OCI-M1 (cell line): ENCODE measurements at places on chromosomes 6 and 20.
A peak's percentile ranks its signal among the peaks of the same experiment; 100 is the strongest.

GRCh38 chr6:89974834-89975233 lies 80.6 kb downstream of the GJA10 start:
- no peak for DNase-seq

DNA sequence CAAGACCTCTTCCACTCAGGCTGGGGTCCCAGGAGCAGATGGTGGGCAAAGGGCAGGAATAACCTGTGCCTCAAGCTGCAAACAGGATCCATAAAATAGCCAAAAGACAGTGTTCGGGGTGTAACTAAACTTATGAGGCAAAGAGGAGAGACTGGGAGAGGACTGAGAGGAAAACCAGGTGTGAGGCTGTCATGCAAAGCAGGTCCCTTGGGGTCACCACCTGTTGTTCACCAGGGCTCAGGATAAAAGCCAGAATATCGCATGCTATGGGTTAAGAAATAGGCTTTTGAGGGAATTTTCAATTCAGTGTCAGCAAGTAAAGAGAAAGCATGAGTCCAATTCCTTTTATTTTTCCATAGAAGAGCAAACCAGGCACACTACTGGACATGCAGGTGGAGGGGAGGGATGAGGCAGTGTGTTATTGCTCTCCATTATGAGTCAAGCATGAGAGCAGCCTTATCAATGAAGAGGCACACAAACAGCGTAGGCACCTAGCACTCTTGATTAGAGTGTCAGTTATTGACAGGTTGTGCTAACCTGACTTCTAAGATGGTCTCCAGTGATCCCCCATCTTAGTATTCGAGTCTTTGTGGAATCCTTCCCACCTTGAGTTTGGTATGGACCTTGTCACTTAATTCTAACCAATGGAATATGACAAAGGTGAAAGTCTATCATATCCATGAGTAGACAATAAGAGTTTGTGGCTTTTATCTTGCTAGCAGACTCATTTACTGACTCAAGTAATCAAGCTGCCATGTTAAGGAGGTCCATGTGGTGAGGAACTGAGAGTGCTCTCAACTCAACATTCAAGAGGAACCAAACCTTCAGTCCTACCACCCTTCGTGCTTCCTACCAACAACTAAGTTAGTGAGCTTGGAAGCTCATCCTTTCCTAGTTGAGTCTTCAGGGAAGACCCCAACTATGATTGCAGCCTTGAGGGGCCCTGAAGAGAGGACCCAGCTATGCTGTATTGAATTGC lies 18.8 kb downstream of the HLA-E start:
- no peak for DNase-seq

DNA sequence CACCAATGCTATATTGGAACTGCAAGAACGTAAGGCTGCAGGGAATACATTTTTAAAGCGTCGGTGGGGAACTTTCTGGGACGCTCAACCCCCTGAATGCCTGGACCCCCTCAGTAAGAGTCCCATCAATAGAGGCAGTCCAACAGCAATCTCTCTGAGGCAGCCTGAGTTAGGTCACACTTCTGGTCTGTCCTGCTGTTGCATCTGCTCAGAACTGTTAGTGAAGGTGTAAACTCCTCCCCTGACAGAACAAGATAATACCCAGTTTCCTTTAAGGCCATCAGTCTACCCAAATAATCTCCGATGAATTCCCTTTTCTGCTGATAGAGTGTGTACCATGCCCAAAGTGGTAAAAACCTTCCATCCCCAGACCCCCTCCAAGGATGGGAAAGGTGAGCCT lies 1.1 kb upstream of the RNGTT start:
- DNase-seq, result no peak

DNA sequence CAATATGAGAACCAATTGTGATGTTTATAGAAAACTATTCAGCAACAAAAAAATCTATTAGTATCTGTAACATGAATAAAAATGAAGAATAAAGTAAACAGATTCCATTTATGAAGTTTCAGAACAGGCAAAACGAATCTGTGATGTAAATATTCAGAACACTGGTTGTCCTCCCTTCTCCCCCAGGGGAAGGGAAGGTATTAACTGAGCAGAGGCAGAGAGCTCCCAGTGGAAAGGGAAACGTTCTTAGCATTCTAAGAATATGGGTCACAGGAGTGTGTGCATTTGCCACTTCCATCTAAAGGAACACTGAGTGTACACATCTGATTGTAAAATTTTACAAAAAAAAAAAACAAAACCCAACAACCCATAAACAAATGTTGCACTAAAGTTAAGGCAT lies 23.1 kb downstream of the SPAG4 start:
- DNase-seq, result no peak

DNA sequence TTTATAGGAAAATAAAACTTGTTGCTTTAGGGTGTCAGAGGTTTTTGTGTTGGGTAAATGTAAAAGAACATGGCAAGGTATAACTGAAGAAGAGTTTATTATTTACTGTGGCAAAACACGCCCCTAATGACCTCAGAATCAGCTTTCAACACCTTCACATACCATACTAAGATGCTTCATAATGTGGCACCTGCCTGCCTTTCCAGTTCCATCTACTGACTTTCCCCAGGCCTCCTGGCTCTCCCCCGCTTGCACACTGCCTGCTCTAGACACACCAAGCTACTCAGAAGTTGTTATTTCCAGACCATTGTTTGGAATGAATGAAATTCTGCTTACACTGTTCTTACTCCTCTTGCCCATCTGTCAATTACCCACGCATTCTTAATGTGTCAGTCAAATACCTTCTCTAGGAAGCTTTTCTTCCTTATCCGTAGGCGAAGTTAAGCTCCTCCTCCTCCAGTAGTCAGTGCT lies 1.8 kb downstream of the TIAM2 start:
- DNase-seq, result no peak

DNA sequence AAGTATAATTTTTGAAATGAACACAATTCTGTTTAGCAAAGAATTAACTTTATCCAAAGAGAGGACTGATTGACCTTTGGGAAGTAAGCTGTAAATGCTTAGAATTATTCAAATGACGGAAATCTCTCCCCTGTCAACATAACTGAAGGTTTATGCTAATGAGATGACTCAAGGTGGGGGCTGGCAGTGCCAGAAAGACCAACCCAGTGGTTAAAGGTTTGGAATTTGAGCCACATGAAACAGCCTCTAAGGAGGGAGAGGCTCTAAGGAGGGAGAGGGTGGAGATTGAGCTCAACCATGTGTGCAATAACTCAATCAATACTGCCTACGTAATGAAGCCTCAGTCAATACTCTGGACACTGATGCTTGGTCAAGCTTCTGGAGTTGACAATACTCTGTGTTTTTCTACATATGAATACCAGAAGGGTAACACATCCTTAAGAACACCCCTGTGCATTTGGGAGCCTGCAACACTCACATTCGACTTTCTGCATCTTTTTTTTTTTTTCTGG lies 123.4 kb upstream of the TENT5A start:
- no peak for DNase-seq

- no peak for DNase-seq
Measured at GRCh38 chr20:63923651-63924050, 28.7 kb downstream of the DNAJC5 start.

- peak; percentile 42 for DNase-seq
Measured at GRCh38 chr20:36792422-36792821, 18.9 kb upstream of the DSN1 start.

DNA sequence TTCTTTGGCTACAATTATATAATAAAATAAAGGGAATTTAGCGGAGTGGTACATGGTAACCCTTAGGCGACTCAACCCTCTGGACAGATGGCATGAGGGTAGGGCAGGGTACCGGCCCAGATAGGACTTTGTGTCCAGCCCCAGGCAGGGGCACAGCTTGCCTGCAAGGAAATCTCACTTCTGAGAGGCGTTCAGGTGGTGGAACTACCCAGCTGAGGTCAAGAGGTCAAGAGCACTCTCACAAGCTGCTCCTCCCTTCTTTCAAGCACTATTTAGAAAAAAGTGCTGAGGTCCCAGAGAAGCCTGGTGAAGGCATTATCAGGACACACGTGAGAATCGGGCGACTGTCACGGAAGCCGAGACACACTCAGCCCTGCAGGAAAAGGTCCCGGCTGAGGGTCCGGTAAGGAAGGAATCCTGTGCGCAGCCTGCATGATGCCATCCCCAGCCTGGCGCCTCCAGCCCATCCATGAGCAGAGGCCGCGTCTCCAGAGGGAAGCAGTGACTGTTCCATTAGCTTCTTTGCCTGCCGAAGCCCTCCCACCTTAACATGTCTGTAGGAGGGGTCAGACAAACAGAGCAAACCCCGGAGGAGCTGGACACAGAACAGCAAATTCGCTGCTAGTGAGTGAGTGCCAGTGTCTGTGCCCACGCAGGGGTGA lies 54.8 kb downstream of the WDR27 start:
- no peak for DNase-seq

DNA sequence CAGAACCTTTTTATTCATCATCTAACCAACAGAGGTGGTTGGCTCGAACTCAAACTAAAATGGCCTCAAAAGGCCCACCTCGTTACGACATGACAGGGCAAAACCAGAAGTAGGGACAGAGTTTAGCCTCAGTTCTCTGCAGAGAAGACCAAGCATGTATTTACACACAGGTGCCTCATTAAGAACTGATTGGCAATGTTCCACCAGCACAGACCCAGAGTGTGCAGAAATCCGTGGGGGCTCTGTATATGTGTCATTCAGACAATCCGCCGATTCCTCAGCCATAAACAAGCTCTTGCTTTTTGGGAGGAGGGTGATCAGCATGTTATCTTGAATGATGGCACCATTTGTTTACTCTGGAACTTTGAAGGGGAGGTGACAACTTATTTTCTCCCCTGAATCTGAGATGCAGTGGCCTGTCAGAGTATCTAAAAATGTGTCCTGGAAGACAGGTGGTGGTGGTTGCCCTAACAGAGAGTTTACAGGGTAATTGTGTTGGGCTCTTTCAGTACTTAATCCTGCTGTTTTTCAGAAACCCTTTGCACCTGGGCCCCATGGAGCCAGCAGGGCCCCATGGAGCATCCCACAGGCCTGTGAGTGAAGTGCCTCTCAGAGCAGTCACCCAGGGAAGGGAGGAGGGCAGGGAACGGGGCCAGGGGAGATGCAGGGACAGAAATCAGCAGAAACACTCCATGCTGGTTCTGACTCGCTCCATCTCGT lies 29.1 kb upstream of the C20orf203 start:
- no peak for DNase-seq

GRCh38 chr20:63840405-63840828 lies 9.4 kb upstream of the ZBTB46 start:
- DNase-seq, result no peak

DNA sequence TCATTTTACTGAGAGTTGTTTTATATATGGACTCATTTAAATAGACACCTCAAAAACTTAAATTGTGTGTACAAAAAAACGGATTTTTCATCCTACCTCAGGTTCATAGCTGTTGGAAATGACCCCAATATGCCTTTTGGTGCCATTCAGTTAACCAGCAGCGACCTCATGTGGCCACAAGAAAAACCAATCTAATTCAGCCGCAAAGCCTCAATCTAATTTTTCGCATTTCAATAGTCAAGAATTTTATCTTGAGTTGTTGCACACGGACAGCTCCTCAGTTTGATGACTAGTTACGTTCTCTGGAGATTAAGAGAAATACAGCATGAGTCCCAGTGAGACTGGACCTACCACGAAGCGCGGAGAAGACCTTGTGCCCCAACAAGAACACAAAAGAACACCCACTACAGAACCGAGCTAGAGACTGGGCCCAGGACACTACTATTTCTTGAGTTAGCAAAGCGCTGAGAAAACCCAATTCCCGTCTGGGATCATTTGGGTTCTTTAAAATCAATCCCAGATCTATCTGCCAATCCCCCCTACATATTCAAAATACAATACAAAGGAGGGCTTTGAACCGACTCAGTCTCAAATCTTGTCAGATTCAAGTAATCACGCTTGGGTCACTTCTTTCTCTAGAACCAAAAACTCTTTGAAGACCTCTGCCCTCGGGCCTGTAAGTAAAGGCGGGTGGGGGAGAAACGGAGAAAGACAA lies 1.1 kb downstream of the TCP11 start:
- DNase-seq, result peak; percentile 84

DNA sequence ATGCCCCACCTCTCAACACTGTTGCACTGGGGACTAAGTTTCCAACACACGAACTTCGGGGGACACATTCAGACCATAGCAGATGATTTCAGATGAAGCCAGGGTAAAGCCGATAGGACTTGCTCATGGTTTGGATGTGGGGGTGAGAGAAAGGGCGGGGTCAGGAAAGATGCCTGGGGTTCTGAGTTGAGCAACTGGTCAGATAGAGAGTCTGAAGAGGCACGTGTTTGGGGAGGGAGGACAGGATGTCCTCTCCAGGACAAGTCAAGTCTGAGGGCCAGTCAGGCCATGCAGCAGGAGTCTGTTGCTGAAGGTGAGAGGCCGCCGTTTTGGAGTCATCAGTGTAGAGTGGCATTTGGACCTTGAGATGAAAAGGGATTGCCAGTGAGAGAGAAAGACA lies 197.9 kb upstream of the SNX9 start:
- DNase-seq, result no peak

GRCh38 chr6:95288251-95288650 lies 289.1 kb upstream of the MANEA start:
- no peak for DNase-seq

DNA sequence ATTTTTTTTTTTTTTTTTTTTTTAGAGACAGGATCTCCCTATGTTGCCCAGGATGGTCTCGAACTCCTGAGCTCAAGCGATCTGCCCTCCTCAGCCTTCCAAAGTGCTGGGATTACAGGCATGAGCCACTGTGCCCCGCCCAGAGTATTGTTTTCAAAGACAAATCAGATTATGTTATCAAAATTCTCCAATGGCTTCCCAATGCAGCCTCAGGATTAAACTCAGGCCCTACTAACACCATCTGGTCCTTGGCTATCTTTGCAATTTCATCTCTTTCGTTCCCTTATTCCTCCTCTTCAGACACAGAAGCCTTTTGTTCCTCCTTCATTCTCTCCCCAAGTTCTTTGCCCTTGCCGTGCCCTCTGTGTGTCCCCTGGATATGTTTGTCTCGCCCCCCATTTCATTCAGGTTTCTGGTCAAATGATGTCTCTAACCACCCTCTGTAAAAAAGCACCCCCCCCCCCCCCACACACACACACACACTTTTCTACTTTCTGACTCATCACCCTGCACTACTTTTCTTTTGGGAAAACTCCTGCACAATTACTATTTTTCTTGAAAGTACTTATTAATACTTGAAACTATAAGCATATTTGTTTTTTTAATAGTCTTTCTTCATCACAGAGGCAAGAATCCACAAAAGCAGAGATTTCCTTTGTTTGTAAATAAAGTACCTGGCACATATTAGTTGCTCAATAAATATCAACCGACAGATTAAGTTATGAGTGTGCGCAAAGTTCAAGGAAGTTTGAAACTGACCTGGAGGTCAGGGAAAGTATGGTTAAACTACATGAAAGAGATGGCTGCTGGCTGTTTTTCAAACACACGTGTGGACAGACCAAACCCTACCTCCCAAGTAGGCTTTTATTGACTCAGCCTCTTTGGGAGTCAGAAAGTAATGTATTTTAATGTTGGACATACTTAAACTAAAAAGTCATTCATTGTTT lies 16.7 kb downstream of the BTN1A1 start:
- no peak for DNase-seq

- DNase-seq, result no peak
Measured at GRCh38 chr20:63425846-63426485, 46.5 kb downstream of the KCNQ2 start.

- DNase-seq, result no peak
Measured at GRCh38 chr6:115882174-115882573, 178.5 kb downstream of the FRK start.

GRCh38 chr6:30071858-30072257 lies 3.7 kb downstream of the RNF39 start:
- DNase-seq, result no peak

GRCh38 chr6:14059791-14060436 lies 57.7 kb upstream of the CD83 start:
- no peak for DNase-seq
